CD4-positive, alpha-beta T cell treated with Interleukin-10 for 1 hour (primary cell): ENCODE measurements at places on chromosomes 6 and 20.

DNA sequence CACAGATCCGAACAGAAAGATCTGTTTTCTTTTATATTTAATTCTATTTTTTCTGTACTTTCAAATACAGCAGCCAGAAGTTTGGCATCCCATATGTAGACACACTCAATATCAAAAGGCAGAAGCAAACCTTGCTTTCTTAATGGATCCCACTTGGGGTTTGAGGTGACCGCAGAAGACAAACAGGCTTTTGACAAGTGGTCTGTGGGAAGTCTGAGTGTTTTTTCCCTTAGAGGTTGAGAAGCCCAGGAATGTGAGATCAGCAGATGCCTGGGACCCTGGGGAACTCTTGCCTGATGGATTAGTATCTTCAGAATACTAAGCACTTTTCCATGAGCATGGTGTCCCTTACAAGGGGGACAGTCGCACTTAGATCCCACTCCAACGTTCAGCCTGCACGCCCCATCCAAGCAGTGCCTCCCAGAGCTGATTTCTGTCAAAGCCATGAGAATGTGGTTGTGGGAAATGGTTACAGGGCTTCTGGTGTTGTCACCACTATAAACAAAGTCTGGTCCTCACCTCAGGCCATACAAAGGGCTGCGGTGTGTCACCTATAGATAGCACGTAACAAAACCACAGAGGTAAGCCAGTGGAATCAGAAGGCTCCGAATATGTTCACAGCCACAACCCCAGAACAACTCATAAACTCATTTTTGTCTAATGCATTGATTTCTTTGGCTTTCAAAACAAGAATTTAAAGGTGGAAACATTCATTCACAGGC, 12.7 kb downstream of the IL17F start:
- DNase-seq: peak; percentile 9

DNA sequence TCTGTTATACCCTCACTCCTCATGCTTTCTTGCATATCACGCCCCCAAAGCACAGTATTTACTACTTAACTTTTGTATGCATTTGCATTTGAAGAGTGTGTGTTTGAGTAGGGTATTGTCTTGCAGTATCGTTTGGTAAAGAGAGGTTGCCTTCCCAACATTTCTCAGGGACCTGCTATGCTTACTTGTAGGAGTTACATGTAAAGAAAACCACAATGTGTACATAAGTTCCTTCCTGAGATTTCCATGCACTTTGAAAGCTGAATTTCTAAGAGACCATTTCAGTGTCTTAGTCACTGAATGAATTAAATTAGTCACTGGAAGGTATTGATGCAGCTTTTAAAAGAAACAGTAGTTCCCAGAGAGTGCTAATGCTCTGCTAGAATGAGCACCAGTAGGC, 159.3 kb upstream of the LAMA2 start:
- no peak for DNase-seq

- no peak for DNase-seq
Observed at GRCh38 chr20:48704761-48705160, 123.0 kb downstream of the PREX1 start.

- DNase-seq: no peak
Observed at GRCh38 chr6:12356983-12357972, 67.1 kb downstream of the EDN1 start.

- DNase-seq: no peak
Observed at GRCh38 chr20:15222502-15223330, 885.3 kb upstream of the FLRT3 start.

GRCh38 chr6:146444189-146444588, 99.4 kb upstream of the RAB32 start:
- DNase-seq: no peak

DNA sequence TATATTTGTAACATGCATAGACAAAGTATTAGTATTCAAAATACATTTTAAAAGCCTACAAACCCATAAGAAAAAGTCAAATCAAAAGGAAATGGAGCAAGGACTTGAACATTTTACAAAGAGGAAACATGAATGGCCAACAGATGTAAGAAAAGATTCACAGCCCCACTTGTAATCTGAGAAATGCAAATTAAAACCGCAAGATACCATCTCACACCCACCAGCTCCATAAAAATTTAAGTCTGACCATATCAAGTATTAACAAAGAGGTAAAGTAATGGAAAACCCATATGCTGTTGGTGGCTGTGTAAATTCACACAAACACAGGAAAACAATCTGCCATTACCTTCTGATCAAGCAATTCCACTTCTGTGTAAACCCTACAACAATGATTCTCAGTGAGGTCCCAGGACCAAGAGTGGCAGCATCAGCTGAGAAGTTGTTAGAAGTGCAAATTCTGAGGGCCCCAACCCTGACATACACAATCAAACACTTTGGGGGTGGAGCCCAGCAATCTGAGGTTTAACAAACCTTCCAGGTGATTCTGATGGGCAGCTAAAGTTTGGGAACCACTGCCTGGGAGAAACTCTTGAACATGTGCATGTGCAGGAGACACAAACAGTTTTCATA, 30.9 kb downstream of the BCL2L1 start:
- no peak for DNase-seq

DNA sequence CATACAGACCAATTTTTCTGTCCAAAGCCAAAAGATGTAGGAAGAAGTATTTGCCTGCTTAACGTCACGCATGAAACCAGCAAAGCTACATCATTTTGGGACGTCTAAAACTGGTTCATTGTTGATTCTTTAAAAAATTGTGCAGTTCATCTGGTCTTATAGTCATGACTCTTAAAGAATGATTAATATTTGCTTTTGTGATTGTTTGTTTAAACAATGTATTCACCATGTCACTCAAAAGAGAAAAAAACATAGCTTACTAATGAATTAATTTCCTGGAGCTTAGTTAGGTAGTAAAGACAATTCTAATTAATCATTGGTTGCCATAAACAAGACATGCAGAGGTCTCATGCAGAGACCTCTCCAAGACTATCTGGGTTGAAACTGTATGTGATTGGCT, 157.3 kb downstream of the RPS12 start:
- no peak for DNase-seq

DNA sequence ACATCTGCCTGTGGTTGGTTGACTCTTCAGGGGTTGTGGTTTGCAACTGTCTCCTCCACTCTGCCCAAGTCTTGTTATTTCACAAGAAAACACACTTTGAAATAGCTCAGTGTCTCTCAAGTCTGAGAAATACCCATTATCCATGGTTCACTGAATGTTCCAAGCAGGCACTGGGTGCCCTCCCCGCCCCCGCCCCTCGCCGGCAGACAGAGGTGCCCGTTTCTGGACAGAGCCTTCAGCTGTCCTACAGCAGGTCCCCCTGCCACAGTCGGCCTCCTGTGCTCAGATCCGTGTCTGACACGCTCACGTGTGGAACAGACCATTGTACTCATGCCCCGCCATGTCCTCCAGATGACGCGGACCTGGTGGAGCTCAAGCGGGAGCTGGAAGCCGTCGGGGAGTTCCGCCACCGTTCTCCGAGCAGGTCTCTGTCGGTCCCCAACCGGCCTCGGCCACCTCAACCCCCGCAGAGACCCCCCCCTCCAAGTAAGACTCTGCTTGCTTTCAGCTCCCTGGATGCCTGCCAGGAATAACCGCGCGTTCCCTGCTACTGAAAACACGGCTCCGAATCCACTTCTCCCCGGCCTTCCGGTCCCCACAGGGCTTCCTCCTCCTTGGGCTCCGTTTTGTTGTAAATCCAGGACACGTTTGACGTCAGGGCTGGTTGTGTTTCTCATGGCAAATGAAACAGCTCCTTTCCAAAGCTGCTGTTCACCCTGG, 81.4 kb downstream of the SERAC1 start:
- no peak for DNase-seq

DNA sequence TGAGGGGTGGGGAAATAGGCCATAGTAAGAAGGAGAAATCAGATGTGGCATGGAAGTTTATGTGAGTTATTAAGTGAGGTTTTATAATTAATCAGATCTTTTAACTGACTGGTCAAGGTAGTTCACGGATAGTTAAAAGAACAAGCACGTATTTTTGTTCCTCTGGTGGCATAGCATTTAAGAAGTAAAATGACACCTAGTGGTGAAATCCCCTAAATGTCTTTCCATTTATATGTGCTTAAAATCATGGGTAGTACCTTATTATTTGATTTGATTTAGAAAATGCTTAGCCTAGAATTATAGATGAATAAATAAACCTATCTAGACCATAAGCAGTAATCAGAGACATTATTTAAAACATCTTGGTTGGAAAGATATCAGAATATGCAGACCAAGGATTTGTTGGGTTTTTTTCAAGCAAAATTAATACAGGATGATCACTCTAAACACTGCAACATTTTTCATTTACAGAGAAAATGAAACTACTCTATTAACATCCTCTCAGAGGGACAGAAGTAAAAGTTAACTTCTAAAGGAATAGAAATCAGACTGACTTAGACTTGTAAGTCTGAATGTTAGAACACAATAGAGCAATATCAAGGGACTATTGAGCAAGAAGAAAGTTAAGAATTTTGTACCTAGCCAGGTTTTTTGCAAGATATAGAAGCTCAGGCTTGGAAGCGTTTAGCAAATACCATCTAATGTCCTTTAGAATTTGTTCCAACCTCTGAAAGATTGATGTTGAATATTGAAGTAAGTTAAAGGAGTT, 81.1 kb downstream of the STXBP5 start:
- DNase-seq: peak; percentile 41

DNA sequence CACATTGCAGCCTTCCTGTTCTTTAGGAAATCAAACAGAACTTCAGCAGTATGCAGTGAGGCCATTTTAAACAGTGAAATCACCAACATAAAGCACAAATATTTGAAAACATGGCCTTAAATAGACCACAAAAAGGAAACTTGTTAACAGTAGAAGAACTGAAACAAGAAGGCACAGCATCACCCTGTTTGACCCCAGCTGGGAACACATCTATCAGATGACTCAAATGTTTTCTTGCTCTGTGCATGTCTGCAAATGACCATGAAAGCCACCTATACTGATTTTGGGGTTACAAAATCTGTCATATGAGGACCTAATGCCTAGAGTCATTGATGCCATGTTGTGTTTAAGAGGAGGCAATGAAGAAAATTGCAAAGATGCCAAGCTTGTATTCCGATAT, 123.8 kb upstream of the ADGRF1 start:
- no peak for DNase-seq

DNA sequence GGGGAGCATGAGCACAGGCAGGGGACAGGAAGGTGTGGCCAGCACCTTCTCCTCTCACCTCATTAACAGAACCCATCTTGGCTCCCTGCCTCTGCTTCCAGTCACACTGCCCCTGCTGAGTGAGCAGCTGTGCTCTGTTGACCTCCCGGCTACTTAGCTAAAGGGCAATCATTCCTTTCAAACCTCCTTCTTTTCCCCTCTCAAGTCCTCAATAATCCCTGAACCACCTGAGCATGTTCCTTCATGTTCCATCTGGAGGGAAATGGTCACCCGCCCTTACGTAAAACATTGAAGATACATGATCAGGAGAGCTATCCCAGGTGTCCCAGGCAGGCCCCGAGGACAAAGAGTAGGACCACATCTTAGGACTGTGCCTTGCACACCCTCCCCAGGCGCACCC, 21.7 kb upstream of the MRPS10 start:
- no peak for DNase-seq

DNA sequence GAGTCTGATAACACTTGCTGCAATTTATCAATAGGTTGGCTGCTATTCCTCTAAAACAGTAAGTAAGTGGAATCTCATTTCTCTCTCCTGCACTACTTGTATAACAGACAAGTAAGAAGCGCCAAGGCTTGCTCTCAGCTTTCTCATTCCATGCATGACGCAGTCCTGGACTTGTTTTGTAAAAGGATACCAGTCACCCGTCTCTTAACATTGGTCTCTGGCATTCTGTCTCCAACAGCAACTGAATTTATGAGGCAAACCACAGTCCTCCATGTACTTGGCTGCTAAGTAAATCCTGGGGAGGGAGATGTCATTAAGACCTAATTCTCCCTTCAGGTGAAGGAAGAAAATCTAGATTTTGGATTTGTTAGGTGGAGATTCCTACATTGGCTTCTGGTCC, 115.4 kb downstream of the OPN5 start:
- no peak for DNase-seq

GRCh38 chr6:95948324-95948723, 67.5 kb upstream of the FUT9 start:
- DNase-seq: no peak

GRCh38 chr6:164346631-164347030, 932.1 kb downstream of the QKI start:
- no peak for DNase-seq

- DNase-seq: peak; percentile 3
Observed at GRCh38 chr6:13924949-13925881, at the start of gene RNF182. TSS of gene RNF182 (plus strand) at chr6:13924952. CDS start at chr6:13977120, 52,168 bp downstream.

GRCh38 chr20:23254034-23254433, 96.6 kb upstream of the NXT1 start:
- DNase-seq: no peak

- no peak for DNase-seq
Observed at GRCh38 chr6:140812636-140813035, 1320.1 kb upstream of the GJE1 start.

DNA sequence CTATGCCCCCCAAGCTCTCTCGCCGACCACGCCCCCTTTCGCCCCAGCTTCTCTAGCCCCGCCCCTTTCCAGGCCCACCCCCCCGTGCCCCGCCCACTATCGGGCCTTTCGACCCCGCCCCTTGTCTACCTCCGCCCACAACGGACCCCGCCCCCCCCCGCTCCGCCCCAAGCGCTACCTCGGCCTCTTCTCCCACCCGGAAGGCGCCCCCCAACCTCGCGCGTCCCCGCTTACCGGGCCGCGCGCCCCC, 200 bp downstream of the ZBTB22 start:
- DNase-seq: no peak

GRCh38 chr20:8874437-8874836, 194.4 kb upstream of the PLCB4 start:
- DNase-seq: no peak

DNA sequence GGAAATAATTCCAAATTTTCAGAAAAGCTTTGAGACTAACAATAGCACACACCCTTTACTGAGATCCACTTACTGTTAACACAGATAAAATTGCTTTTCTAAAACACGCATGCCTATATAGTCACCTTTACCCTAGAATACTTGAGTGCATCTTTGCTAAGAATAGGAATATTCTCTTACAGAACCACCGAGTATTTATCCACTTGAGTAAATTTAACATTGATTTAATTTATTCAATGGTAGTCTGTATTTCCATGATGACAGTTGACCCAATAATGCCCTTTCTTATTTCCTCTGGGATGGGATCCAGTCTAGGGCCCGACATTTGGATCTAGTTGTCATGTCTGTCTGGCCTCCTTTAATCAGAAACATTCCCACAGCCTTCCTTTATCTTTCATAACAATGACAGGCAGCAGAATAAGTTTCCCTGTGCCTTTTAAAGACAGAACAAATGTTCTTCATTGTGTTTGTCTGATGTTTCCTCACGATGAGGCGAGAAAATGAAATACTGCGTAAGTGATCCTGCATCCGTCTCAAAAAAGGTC, 56.6 kb upstream of the ERVFRD-1 start:
- no peak for DNase-seq

DNA sequence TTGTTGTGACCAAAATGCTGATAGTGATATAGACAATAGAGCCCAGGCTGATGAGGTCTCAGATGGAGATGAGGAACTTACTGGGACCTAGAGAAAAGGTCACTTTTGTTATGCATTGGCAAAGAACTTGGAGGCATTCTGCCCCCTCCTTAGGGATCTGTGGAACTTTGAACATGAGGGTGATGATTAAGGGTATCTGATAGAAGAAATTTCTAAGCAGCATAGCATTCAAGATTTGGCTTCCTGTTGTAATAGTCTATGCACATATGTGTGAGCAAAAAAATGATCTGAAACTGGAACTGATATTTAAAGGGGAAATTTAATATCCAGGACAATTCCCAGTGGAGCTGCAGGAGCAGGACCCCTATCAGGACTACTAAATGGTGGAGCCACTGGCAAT, 17.1 kb downstream of the HLA-A start:
- DNase-seq: no peak
